Activated CD8-positive, alpha-beta memory T cell treated with anti-CD3 and anti-CD28 coated beads, Interleukin-2, amount 10 ng/mL, durations not matched to agents 7 days and 5 days (primary cell): ENCODE measurements at places on chromosomes 11 and 22. TPM values are rescaled to one million over a fixed set of nuclear protein-coding genes. Genes with fewer than 3 reads are reported as not detected.

The SEZ6L gene
- total RNA-seq, result not detected

The LUZP2 gene
- total RNA-seq, result not detected

The CADM1 gene
- 0.76 TPM for total RNA-seq

The MRGPRF gene
- total RNA-seq, result not detected

The KIAA0930 gene
- total RNA-seq, result 35.1 TPM

The CTSF gene
- 2.8 TPM for total RNA-seq

The INPP5J gene
- 0.14 TPM for total RNA-seq

The CCDC89 gene
- total RNA-seq, result 0.73 TPM

The YAP1 gene
- not detected for total RNA-seq

The GAB2 gene
- 23.8 TPM for total RNA-seq

The TMEM123 gene
- 242 TPM for total RNA-seq

The OR52B6 gene
- not detected for total RNA-seq

The FAM111B gene
- total RNA-seq, result 42.7 TPM

The C22orf15 gene
- 2.8 TPM for total RNA-seq

The OR9G4 gene
- total RNA-seq, result not detected

The APOL1 gene
- total RNA-seq, result 61.6 TPM

GRCh38 chr11:89235976-89236375 is 58.3 kb downstream of the TYR start:
- DNase-seq, result no peak

DNA sequence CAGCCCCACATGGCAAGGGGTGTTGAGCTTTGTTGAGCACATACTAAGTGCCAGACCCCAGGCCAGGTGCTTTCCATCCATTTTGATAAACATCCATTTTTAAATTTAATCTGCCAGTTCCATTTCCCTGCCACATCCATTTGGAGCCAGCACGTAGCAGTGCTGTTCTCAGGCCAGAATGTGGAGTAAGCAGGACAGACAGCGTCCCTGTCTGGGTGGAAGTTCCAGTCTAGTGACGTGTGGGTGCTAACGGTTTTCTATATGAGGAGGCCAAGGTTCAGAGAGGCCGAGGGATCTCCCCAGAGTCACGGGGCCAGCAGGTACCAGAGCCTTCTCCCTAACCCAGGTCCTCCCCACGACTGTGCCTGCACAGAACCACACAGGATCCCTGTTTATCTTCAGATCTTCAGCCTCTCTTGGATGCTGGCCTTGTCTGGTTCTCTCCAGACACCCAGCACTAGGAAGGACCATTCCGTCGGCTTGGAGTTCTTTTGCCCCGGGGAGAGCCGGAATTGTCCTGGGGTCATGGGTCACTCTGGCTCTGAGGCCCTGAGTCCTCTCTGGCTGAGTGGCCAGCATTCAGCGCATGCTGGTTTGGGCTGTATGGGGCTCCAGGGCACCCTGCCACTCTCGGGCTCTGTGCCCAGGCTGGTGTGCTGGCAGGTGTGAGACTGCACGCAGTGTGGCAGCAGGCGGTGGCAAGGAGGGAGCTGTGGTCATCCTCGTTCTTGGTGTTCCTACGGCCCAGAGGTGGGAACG is 63.6 kb upstream of the PPARA start:
- DNase-seq, result no peak

GRCh38 chr11:125123194-125123946 is 11.9 kb upstream of the TMEM218 start:
- DNase-seq, result no peak

DNA sequence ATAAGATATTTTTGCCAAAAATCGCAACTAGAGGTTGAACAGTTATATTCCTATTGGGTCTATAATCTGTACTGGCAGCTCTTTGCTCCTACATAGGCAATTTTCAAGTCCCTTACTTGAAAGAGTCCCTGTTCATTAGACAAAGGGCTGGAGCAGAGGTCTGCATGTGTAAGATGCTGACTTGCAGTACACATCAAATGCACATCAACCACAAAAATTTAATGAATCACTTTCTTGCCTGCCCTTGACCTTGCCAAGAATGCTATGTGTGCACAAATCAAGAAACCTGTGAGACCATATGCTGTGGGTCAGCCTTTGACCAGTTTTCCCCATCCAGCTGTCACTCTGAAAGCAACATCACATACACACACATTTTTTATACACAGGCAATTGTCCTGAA is 661.5 kb downstream of the LRRC4C start:
- no peak for DNase-seq

GRCh38 chr22:23767673-23768548 is at the start of gene CHCHD10:
CHCHD10 (minus strand) TSS chr22:23767972; CDS start chr22:23767874, 98 bp downstream.
- peak; percentile 85 for DNase-seq

GRCh38 chr22:33811686-33812085 is 108.6 kb downstream of the LARGE1 start:
- DNase-seq, result no peak

GRCh38 chr22:45228401-45228754 is 12.3 kb downstream of the KIAA0930 start:
- no peak for DNase-seq

- no peak for DNase-seq
Observed at GRCh38 chr11:27635567-27636037, 64.7 kb downstream of the BDNF start.

GRCh38 chr11:101188173-101188572 is 58.6 kb upstream of the PGR start:
- DNase-seq, result no peak

DNA sequence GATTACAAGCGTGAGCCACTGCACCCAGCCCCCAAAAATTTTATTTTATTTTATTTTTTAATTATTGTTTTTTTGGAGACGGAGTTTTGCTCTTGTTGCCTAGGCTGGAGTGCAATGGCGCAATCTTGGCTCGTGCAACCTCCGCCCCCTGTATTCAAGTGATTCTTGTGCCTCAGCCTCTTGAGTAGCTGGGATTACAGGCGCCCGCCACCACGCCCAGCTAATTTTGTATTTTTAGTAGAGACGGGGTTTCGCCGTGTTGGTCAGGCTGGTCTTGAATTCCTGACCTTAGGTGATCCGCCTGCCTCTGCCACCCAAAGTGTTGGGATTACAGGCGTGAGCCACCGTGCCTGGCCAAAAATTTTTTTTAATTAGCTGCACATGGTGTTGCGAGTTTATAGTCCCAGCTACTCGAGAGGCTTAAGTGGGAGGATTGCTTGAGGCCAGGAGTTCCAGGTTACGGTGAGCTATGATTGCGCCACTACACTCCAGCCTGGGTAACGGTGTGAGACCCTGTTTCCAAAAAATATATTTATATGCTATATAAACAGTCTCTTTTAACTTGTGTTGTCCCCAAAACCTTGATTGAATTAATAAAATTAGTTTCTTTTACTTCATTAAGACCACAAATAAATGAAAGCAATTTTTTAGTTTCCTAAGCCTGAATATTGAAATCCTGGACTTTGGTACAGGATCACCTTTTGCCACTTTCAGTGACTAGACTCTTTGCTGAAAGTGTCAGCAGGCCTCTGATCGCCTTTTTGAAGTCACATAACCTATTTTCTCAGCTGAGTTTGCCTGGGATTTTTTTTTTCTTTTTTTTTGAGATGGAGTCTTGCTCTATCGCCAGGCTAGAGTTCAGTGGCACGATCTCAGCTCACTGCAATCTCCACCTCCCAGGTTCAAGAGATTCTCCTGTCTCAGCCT is 16.2 kb downstream of the ATG13 start:
- DNase-seq, result no peak

- no peak for DNase-seq
Observed at GRCh38 chr22:45329530-45329936, 19.8 kb downstream of the FAM118A start.

- no peak for DNase-seq
Observed at GRCh38 chr22:49688516-49689254, 139.0 kb downstream of the BRD1 start.

DNA sequence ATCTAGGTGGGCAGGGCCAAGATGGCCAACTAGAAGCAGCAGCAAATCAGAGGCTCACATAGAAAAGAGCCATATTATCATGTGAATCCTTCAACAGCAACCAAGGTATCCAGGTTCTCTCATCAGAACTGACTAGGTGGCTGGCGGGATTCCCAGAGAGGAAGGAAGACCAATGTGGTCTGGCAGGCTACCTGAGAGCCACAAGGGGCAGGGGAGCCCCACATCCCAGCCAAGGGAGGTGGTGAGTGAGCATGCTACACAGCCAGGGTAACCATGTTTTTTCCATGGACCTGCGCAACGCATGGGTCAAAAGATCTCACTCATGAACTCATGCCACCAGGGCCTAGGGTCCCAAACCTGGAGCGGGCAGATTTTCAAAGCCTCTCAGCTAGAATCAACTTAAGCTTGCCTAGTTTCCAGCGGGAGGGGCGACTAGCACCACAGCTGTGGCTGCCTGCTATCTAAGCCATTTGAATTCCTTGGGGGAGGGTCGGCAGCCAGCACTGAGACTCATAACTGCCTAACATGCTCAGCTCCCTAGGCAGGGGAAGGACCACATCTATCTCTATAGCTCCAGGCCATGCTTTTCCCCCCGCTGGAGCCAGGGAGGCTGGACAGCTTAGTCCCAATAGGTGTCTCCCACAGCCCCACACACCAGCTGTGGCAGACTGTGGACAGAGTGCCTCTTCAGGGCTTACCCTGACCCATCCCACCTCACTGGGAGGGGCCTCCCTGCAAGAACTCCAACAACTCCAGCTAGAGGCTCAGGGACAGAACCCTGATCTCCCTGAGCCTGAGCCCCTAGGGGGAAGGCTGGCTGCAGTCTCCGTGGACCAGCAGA is 28.7 kb upstream of the CASP12 start:
- DNase-seq, result no peak

GRCh38 chr11:61828629-61829407 is 718 bp downstream of the FADS2 start:
- peak; percentile 68 for DNase-seq

DNA sequence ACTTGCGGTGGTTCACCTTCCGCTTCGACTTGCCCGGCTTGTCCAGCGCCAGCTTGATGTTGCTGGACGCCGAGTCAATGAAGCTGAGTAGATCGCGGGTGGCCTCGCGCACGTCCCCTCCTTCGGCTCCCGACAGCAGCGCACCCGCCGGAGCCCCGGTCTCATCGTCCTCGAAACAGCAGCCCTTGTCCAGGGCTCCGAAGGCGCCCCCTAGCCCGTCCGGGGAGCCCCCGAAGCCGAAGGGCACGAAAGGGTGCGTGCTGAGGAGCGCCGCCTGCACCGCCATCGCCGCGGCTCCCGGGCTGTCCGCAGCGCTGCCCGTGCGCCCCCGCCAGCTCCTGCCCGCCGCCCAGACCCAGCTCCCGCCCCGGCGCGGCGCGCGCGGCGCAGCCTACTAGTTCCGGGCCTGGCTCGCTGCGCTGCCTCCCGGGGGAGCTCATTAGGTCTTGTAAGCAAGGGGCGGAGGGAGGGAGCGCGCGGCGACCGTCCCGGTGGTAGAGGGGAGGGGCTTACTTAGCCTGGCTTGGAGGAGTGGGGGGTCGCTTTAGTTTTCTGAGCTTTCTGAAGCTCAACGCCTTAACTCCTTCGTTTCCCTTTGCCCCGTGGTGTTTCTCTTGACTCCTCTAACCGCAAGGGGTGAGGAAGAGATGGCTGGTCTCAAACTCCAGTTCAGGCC is at the start of gene FAM181B:
TSS of gene FAM181B (minus strand) at position 421 of the 676 bp plus-strand sequence. CDS start at position 286, 135 bp downstream.
- no peak for DNase-seq

- no peak for DNase-seq
Observed at GRCh38 chr11:61975638-61976419, 8.4 kb upstream of the FTH1 start.

DNA sequence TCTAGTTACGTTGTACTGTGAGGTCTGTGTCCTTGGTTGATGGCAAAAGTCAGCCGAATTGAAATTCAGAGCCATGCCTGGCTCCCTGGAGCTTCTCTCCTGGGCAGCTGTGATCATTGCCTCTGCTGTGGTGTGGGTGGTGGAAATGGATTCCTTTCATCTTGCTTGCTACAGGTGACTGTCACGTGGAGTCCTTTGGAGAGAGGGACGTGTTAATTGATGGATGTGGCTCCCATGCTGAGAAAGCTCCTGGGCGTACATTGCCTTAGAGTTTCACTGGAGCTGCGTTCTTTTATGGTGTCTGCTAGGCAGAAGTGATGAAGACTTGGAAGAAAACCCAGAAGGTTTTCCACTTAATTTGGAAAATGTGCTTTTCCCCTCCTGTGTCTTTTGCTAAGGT is 41.9 kb upstream of the PPP6R3 start:
- DNase-seq, result no peak

DNA sequence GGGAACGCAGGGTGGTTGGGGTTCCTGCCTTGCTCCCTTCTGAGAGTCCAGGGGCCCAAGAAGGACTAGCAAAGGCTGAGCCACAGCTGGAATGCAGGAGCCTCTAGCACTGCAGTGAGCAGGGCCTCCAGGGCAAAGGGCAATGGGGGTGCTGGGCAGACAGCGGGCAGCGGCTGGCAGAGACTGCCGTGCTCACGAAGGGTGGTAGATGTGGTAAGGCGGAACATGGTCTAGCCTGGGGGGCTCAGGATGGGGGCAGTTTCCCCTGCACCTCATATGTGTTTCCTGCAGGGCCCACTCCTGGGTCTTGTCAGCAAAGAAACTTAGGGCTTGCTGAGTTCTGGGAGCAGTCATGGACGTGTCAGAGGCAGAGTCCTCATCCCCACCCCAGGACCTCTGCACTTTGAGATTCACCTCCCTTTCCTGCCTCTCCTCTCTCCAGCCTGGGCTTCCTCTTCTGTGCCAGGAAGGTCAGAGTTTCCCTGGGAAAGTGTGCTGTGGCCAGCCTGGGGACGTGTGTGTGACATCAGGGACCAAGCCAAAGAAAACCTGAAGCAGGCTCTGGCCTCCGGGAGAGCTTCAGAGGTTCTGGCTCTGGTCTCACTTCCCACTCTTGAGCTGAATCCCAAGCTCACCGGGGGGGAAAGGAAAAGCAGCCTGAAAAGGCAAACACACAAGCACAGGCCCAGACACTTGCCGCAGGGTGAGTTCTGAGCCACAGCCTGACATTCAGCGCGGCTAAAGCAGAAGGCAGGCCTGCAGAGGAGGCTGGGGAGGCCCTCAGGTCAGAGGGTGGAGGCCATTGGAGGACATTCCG is 4.4 kb downstream of the MOGAT2 start:
- DNase-seq, result no peak

- DNase-seq, result no peak
Observed at GRCh38 chr11:63844836-63845235, 5.9 kb downstream of the MARK2 start.

- peak; percentile 19 for DNase-seq
Observed at GRCh38 chr22:49004484-49005399, 822.9 kb downstream of the BRD1 start.

GRCh38 chr11:107252429-107253161 is 205.0 kb downstream of the CWF19L2 start:
- no peak for DNase-seq

DNA sequence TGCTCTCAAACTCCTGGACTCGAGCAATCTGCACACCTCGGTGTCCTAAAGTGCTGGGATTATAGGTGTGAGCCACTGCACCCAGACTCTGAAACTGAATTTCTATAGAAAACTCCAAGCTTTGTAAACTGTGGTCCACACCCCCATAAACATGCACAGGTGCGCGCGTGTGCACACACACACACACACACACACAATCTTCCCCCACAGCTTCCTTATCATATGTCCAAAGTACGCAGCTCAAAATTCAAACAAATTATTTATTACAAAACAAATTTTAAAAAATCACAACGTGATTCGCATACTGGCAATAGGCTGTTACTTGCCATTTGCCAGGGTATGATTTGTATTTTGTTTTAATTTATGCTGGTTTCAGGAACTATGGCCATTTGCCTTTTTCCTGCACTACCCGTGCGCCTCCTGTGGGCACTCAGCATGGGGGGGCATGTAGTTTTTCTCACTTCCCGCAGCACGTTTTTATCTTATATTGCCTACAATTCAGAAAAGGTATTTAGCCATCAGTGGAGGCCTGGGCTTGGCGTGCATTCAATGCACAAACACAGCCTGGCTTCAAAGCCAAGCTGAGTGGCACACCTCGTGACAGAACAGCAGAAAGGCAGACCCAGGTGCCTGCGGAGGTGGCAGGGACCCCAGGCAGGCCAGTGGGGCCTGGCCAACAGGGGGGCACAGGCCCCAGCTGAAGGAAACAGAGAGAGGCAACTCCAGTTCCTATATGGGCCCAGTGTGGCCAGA is 10.8 kb upstream of the SNX32 start:
- no peak for DNase-seq
